ENCODE measurements at places on chromosomes 13 and 19.

DNA sequence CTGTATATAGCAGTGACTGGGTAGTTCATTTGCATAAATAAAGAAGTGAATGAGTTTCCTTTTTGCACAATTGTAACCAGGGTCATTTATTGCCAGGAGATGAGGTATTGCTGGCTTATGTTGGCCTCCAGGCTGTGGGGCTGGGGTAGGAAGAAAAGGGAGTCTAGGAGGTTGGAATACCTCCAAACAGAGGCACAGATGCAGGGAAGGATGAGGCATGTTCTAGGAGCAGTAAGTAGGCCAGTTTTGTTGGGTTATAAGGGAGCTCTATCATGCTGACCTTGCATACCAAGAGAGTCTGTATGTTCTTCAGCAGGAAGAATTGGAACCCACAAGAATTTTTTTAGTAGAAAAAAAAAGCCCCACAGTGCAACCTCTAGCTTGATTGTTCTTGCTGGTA is 17.2 kb upstream of the CYSLTR2 start:
- no peak for DNase-seq

GRCh38 chr13:33745370-33746324 is 72.3 kb upstream of the RFC3 start:
- no peak for DNase-seq

- no peak for DNase-seq
Observed at GRCh38 chr19:15282311-15282705, 50.0 kb downstream of the BRD4 start.

- no peak for DNase-seq
Observed at GRCh38 chr19:48613024-48613851, 1.6 kb downstream of the FAM83E start.

DNA sequence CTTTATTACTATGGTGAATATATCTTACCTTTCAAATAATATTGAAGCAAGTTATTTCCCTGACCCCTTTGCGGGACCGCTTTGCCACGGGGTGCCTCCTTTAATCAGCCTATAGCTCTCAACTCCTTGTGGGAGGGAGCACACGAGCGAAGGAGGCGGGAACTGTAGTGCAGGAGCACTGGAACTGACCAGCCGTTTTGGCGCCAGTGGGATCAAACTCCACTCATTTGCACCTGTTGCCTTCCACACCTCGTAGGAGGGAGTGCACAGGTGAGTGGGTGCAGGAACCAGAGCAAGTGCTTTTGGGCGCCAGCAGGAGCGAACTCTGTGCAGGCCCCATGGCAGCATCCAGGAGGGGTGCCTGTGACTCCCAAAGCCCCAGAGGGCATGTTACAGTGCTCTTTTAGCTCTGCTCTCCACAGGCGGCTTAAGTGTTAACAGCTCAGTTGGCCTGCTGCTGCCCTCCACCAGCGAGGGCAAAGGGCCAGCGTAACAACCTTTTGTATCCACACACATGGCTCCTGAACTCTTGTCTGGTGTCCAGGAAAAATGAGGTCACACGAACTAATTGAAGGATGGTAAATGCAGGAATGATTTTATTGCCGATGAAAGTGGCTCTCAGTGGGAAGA is 206.9 kb downstream of the GGACT start:
- DNase-seq, result no peak

- no peak for DNase-seq
Observed at GRCh38 chr19:38616265-38616664, 1.5 kb downstream of the MAP4K1 start.

Data from amniotic stem cell (primary cell).